Activated naive CD4-positive, alpha-beta T cell treated with anti-CD3 and anti-CD28 coated beads, Interleukin-2, amount 50 U/mL, for 72 hours (primary cell): ENCODE measurements at places on chromosomes 1 and 21. TPM values are rescaled to one million over a fixed set of nuclear protein-coding genes. Genes with fewer than 3 reads are reported as not detected.

DNA sequence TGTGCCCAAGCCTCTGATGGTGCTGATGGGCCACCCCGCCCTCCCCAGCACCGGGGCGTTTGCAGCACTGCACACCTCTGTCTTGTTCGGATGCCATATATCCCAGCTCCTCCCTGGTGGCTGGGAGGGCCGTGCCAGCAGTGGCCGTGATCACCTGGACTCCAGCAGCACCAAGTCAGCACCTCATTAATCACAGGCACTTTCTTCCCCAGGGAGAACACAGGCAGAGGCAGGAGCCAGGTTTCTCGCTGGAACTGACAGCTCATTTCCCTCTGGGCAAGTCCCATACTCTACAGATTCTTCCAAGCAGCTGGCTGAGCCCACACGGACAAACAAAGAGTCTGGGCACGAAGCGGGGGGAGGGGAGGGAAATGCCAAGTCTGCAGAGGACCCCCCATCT lies 141.7 kb upstream of the EDN2 start:
- no peak for DNase-seq

DNA sequence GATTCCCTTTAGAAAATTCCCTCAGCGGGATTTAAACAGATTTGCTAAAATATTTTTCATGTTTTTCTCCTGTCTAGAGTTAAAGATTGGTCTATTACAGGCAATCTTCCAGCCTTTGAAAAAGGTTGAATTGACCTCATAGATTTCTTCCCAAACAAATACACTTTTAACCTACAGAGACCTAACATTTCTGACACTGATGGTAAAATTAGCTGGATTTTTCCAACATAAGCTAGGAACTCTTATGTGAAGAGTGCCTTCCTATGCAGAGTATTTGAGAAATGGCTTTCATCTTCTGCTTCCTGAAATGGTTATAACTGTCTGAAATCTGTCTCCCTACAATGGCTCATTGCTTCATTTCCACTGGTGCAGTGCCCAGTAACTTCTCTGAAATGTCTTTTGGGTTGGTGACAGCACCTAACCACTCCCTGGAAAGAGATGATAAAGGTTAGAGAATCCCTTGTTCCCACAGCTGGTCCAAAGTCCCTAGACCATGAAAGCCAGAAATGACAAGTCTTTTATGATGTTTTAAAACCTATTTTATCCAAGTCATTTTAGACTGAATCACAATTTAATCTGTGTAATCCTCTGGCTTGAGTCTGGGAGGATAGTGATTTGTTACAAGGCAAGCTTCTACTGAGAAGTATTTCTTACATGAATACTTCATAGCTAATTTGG lies 269.4 kb downstream of the BACH1 start:
- DNase-seq, result no peak

- DNase-seq, result no peak
Observed at GRCh38 chr1:180899262-180899661, 13.4 kb upstream of the KIAA1614 start.

GRCh38 chr21:33350676-33351075 lies 25.9 kb downstream of the IFNAR1 start:
- no peak for DNase-seq

DNA sequence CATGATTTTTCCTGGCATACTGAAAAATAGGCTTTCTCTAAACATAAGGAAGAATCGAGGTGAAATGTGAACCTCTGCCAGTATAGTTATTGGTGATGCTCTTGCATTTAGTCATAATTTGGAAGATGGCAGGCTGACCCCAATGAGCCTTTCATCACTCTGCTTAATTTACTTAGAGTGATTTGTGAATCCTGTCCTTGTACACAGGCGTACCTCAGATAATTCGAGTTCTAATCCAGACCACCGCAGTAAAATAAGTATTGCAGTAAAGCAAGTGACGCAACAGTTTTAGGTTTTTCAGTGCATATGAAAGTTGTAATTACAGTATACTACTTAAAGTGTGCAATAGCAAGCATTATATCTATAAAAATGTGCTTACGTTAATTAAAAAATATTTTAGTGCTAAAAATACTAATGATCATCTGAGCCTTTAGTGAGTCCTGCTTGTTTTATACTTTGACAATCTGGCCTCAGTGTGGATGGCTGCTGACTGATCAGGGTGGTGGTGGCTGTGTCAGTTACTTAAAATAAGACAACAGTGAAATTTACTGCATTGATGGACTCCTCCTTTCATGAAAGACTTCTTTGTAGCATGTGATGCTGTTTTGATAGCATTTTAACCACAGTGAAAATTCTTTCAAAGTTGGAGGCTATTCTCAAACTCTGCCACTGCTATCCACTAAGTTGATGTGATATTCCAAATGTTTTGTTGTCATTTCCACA lies 1.7 kb downstream of the PKNOX1 start:
- no peak for DNase-seq

- DNase-seq, result no peak
Observed at GRCh38 chr1:156259805-156260204, 11.9 kb upstream of the PAQR6 start.

- DNase-seq, result no peak
Observed at GRCh38 chr1:226578946-226579578, 30.5 kb downstream of the STUM start.

RBM11 gene
- 8.2 TPM for total RNA-seq

CLEC20A gene
- not detected for total RNA-seq

APCS gene
- total RNA-seq, result not detected

TMPRSS15 gene
- not detected for total RNA-seq
